Activated T-cell treated with anti-CD3 and anti-CD28 coated beads, Interleukin-2, amount 50 U/mL, for 48 hours (primary cell): ENCODE measurements at places on chromosomes 7 and 10.

DNA sequence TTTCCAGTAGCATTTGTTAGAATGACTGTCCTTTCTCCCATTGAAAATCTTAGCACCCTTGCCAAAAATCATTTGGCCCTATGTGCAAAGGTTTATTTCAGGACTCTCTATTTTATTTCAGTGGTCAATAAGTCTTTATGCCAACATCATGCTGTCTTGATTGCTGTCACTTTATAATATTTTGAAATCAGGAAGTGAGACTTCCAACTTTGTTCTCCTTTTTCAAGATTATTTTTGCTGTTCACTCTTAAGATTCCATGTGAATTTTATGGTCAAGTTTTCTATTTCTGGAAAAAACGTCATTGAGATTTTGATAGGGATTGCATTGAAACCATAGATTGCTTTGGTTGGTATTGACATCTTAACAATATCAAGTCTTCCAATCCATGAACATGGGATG, 65.1 kb downstream of the PAXIP1 start:
- DNase-seq = no peak

DNA sequence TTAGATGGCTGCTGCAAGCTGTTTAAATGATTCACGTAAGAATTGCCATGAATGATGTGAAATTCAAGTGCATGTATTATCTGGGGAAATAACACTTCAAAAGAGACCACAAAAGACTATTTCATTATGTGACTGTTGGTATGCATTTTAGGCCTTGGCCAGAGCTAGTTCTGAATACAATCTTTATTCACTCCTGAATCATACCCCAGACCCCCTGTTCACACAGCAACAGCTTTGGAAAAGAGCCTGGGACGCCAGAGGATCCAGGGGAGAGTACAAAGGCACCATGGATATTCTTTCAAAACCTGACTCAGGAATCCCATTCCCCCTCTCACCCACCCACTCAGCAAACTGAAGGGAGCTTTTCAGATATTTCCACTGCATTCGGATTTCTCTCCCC, 377.1 kb upstream of the DPP6 start:
- no peak for DNase-seq

DNA sequence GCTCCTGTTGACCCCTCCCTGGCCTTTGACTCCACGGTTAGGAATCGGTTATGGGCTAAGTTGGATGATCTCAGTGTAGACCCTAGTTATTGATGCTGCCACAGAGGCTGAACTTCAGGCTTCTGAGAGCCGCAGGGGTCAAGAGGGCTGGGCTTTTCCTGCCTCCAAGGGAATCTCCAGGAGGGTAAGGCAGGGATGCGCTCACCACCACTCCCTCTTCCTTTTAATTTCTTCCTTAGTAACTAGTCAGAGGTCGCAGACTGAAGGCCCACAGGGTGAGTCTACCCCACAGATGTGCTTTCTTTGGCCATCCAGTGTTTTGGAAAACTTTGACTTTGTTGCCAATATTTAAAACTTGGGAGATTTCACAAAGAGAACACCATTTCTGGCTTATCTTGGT, 151.0 kb upstream of the TCF7L2 start:
- DNase-seq = no peak

- DNase-seq = no peak
These were observed 88.9 kb downstream of the ARMH3 start for GRCh38 chr10:101967119-101967518.
